Epithelial cell of prostate (primary cell): ENCODE measurements at places on chromosomes 7 and 10.

DNA sequence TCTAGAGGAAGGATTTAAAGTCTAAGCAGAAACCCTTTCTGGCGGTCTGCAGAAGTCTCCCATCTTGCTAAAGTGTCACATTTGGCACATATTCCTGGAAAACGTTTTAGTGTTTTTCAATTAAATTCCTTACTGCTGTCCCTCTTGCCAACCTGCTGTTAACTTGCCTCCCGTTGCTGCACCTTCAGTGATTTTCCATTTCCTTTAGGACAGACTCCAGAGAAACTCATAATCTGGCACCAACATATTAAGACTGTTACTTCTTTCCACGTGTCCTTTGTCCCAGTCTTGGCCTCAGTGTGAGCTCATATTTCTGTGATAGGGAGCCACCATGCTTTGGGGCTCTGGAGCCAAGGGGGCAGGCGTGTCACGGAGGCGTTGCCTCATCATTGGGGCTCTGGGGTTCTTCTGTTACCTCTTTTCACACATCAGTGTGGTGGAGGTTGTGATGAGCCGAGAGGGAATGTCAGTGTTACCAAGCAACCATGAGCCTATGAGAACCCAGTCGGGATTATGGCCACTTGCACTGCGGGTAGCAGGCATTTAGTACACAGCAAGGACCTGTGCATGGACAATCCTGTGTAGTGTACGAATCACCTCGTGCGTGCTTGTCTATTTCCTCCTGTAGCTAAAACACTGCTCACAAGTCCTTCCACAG lies 26.0 kb upstream of the ZNF32 start:
- DNase-seq = no peak

GRCh38 chr10:133441780-133442179 lies 12.0 kb upstream of the SCART1 start:
- DNase-seq = no peak

DNA sequence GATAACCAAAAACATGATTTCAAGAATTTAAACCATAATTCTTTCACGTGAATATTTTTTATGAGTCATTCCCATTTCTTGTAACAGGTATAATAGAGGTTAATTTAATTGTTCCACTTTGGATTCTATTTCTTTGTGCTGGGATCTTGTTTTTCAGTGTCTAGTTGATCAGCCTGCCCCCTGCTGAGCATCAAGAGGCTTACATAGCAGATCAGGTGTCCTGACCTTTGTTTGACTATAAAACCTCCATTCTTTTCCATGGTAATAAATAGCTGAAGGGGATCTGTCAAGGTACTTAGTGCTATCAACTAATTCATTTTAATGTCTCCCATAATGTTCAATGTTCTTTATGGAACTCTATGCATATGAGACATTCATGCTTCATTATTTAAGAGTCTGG lies 4.9 kb downstream of the COL17A1 start:
- peak; percentile 10 for DNase-seq

DNA sequence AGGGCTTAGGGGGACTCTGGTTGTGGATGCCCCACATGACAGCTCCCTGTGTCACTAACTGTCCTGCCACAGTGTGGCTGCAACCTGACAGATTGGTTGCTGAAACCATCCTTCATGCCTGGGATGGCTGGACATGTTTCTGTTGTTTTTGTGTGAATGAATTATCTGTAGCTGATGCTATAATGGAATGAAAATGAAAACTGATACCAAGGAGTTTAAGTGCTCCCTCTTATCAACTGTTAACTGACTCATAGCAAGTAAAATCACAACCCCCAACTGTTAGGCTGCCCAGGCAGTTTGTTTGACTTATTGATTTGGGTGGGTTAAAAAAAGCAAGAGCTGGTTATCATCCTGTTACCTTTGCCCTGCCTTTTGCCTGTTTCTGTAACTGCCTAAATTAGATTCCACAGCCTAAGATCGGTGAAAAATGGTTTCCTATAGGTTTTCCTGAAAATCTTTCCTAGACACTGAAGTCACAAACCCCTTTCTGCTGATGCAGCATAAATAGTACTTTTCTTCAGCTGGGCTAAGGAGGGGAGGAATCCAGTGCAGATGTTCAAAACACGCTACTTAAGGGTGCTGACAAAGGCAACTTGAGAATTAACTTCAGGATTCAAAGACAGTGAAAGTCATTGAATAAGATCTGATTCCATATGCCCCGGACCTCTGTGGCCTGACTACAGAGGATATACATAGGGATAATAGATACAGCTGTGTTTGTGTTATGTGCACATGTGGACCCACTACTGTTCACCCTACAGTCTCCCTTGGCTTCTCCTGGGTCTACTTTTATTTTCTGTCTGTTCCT lies 5.7 kb downstream of the FRAT2 start:
- DNase-seq = no peak

GRCh38 chr10:96250349-96250748 lies 21.0 kb downstream of the BLNK start:
- DNase-seq = no peak

- DNase-seq = no peak
Observed at GRCh38 chr10:94299417-94299816, 63.3 kb downstream of the NOC3L start.

- DNase-seq = no peak
Observed at GRCh38 chr7:8991159-8991558, 557.8 kb downstream of the NXPH1 start.

DNA sequence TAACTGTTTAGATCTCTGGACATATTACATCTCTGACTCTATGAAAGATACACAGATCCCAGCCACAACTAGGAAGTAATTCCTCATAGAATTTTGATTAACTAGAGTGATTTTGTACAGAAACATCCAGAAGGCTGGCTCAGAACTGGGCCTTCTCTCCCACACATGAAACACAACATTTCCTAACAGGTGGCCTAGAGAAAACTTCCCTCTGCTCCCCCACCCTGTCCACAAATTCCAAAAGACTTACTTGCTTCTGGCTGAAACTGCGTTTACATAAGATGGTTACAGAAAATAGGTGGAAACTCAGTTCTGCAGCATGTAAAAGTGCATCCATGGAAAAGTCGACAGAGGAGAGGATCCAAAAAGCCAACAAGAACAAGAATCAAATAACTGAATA lies 132.9 kb downstream of the FZD1 start:
- DNase-seq = no peak

- DNase-seq = no peak
Observed at GRCh38 chr10:73163096-73163495, 4.7 kb downstream of the ECD start.

DNA sequence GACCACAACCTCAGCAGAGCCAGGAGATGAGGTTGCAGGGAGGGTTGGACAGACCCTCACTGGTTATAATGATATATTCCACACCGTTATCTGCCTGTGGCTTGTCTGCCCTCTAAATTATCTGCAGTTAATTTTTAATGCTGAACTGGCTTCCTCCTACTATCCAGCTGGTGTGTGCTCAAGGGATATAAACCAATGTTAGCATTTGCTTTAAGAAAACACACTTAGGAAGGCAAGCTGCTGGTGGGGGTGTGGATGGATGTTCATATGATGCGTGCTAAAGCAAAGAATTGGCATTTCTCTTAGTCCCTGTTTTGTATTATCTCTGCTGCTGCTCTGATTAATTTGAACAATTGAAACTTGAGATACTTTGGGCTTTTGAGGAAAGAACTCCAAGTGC lies 132.2 kb upstream of the NPVF start:
- DNase-seq = no peak

DNA sequence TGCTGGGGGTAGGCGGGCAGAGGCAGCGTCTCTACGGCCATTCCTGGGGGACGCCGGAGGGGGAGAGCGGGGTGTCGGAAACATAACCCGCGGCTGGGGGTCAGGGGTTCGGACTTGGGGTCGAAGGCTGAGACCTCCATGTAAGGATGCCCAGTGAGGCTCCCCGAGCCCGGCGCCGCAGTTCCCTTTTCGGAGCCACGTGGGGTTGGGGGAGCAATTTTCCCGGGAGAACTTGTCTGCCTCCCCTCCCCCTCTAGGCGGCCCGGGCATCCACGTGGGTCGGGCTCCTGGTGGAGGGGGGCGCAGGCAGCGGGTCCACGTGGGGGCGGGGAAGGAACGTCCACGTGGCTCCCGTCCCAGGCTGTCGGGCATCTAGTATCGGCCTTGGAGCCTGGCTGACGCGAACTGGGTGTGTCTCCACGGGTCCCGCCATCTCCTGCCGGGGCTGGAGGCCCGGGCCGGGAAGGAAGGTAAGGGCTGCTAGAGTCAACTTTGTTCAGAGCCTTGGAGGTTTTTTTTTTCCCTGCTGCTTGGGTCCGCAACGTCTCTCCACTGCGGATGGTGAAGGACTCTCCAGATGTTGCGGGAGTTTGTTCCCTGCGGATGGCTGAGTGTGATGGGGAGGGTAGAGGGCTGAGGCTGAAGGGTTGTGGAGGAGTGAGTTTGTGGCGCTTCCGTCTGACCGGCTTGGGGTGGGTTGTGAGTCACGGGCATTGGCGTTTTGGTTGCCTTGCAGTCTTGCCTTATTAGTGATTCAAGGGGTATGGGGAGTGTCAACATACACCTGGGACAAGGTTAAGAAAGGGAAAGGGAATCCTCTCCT lies 744 bp downstream of the PPRC1 start:
- no peak for DNase-seq

GRCh38 chr7:45990276-45990675 lies 69.2 kb upstream of the IGFBP3 start:
- no peak for DNase-seq

DNA sequence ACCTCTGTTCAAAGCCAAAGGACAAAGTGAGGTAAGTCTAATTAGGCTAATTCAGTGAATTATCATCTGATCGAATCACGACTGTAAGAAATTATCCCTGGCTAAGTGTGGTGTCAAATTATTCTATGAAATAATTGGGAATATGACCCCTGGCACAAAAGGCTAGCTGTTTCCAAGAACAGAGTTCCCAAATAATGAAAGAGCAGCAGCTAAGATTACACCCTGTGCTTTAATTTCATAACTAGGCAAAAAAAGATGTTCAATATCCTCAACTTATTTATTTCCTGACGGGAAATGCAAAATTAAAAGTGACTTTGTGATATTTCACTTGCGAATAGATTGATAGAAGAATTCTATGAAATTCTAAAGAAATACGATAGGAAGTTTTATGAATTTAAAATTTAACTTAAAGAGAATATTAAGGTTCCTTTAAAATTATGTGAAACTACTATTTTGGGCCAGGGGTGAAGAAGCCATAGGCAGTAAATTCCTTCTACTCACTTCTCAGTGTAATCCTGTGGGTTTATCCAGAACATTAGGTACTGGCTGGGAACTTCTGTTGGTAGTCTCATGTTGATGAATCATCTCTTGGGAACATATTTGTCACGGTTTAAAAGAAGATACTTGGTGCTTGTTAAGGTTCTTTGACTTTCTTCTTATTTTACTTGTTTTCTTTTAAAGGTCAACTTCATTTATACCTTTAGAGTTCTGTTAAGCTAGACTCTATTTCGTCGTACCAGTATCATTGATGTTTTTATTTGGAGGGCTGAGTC lies 148.5 kb downstream of the POLR1F start:
- peak; percentile 18 for DNase-seq
